ENCODE measurements at places on chromosomes 2 and 18.

DNA sequence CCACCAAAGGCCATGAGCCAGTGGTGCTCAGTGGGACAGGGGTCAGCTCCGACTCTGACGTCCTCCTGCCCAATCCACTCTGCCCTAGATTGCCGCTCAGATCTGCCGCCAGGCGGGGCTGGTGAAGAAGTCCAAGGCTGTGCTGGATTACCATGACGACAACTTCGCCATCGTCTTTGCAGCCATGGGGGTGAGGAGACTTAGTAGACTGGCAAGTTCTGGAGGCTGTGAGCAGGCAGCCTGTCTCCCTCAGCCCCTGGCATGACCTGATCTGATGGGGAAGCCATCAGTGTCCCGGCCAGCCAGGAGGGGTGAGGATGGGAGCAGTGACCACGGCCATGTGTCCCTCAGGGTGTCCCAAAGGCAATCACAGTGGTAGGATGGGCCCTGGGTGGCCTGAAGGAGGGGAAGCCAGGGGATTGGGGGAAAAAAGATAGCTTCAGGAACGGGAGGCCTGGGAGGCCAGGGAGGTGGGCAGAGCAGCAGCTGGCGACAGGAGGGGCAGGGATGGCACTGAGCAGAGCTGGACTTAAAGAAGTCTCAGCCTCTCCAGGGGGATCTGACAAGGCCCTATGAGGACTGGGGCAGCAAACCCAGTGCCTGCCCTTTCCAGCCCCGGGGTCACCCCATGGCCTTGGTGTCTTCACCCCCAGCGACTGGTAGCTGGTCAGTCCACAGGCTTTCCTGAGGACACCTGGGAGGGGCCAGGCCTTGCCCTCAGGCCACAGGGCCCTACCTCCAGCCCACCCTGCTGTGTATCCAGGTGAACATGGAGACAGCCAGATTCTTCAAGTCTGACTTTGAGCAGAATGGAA is 17.4 kb upstream of the ANKRD53 start:
- DNase-seq: no peak

- DNase-seq: no peak
These were observed 44.1 kb upstream of the SLC14A2 start for GRCh38 chr18:45571195-45571594.

GRCh38 chr18:725646-726045 is 13.2 kb upstream of the ENOSF1 start:
- no peak for DNase-seq

- DNase-seq: no peak
These were observed 81.9 kb upstream of the TXNDC2 start for GRCh38 chr18:9803698-9804516.

GRCh38 chr18:22604986-22605421 is 187.3 kb upstream of the CTAGE1 start:
- DNase-seq: no peak

- no peak for DNase-seq
These were observed 8.0 kb downstream of the TNFRSF11A start for GRCh38 chr18:62332964-62333695.

DNA sequence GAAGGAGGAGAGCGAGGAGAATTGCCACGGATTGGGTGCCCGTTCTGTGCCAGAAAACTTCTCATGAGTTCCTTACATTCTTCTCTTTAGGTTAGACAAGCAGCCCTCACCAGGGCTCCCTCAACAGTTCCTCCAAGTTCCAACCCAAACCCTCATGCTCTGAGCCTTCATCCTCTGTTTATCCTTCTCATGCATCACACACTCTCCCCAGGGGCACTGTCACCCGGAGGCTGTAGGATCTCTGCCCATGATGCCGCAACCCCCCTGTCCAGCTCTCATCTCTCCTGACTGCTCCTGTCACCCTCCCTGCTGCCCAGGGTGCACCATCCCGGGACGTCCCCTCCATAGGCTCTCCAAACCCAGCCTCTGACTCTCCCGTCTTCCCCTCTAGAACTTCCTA is 99.4 kb upstream of the MYCN start:
- no peak for DNase-seq

DNA sequence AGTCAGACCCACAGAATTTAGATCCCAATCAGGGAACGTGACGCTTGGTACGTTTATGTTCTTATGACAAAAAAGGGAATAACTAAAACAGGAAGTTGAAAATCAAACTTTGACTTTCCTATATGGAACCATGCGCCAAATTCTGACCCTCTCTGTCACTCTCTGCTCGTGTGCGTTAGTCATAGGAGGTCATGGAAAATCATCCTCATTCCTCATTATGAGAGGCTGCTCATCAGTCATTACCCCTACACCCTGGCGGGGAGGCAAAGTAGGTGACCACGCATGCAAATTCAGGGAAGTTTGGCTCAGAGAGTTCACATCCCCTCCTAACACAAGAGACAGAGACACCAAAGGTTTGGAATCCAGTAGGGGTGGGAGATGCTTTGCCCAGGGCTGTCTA is 15.5 kb downstream of the IL1F10 start:
- DNase-seq: peak; percentile 49

- peak; percentile 81 for DNase-seq
These were observed 16.8 kb upstream of the HES6 start for GRCh38 chr2:238256594-238257104.

DNA sequence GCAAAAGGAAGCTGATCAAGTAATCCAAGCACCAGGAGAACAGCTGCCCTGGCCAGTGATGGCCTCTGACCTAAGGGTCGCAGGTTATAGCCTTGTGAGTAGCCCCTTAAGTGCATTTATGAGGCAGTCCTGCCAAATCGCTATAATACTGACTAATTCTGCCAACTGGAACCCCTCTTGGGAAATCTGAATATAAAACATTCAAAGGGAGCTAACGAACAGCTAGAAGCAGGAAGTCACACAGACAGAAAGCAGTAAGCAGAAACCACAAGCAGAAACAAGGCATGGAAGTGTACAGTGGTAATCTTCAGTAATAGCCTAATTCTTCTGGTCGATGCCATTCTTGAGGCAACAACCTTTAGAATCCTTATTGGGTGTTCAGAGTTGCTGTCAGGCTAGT is 521.3 kb downstream of the METTL4 start:
- DNase-seq: no peak

DNA sequence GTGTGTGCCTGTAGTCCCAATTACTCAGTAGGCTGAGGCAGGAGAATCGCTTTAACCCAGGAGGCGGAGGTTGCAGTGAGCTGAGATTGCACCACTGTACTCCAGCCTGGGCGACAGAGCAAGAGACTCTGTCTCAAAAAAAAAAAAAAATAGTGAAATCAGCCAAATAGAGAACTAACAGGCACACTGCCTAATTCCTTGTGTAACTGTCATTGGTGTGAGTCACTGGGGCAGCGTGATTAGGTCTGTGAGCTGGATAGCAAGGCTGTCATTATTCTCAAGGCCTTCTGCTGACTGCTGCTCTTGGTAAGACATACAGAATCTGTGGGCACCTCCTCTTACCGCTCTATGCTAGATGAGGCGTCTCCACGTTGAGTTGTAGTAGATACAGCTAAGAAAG is 270.3 kb downstream of the NEDD4L start:
- DNase-seq: no peak

- no peak for DNase-seq
These were observed 78.8 kb upstream of the TFCP2L1 start for GRCh38 chr2:121363632-121364420.

DNA sequence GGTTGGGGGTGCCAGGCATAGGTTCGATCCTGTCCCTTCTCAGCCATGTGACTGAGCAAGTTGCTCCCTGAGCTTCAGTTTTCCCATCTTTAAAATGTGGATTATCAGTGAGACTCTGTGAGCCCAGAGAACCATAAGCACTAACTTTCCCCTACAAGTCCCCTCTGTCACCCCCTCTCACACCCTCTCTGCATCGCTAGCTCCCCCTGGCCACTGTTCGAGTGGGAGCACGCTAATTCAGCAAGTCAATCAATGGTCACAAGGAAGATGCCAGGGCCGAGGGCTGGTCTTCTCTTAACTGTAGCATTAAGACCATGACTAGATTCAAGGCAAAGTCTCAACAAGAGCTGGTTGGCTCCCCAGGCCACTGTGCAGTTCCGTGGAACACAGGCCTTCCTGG is 66.2 kb downstream of the BCL2L11 start:
- no peak for DNase-seq

DNA sequence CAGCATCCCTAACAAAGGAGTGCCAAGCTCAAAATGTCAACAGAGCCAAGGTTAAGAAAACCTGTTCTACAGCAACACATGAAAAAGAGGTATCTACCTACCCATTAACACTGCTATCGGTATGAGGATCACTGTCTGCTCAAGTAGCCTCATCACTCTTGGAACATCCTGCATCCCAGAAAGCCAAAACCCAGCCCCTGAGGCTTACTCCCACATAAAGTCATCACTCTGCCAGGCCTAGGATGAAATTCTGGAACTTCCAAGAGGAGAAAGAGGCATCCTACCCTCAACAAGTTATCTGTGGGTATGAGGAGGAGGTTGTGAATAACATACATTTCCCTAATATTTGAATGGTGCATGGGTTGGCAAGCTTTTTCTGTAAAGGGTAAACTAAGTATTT is 25.5 kb downstream of the CDH2 start:
- DNase-seq: no peak

GRCh38 chr2:120798567-120799247 is 63.0 kb downstream of the GLI2 start:
- DNase-seq: no peak

- DNase-seq: no peak
These were observed 13.5 kb upstream of the LBH start for GRCh38 chr2:30217644-30218337.

Data from stimulated activated CD4-positive, alpha-beta T cell treated with anti-CD3 and anti-CD28 coated beads, Interleukin-15, amount 100 ng/mL, for 24 hours (primary cell).